Posterior cingulate gyrus (tissue), 11 donors: ENCODE measurements at places on chromosomes 2 and 18.

DNA sequence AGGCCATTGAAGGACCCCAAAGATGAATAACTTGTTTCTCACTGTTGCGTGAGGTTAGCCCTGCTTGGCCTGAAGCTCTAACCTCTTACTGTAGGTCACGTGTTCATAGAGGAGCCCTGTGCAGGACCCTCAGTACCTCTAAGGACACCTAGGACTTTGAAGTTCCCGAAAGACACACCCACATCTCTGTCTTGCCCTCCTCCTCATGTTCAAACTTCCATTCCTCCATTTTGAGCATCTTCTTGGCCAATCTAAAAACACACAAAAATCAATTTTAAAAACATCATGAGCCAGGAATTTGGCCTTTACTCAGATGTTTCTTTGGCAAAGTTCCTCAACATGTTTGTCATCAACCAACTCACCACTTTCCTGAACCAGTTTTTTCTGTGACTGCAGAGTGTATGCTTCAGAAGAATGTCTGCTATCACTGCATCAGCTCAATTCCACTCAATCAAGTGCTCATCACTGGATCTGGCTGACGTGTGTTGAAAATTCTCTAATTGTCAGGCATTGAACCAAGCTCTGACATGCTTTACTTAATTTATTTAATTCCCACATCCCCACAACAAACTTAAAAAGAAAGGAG lies 101.6 kb downstream of the AP1S3 start:
- DNase-seq = no peak

- DNase-seq = peak; percentile 87
These were observed 681 bp upstream of the ROCK2 start for GRCh38 chr2:11344956-11345677.

DNA sequence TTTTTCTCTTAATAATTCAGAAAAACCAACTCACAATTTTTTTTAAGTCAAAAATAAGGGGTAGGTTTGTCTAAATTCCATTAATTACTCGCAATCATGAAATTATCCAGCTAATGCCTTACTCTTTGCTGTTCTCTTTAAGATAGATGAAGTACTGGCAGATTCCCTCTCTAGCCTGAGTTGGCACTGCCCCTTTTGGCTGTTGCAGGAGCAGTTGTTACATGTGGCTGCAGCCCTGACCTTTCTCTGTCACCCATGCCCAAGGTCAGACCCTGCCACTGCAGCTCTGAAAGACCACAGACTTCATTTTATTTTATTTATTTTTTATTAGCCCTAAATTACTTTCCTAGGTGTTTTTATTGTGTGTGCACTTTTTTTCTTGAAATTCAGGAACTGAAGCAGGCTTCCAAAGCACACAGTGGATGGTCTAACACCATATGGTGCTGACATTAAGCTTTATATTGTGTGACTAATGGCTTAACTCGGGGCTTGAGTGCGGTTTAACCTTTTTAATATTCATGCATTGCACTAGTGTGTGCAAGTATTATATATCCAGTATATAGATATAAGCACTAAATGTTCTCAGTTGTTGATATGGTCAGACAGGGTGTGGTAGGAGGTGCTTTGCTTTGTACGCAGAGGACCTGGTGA lies 313.0 kb downstream of the CDH2 start:
- DNase-seq = no peak

GRCh38 chr2:128734521-128735295 lies 416.0 kb upstream of the HS6ST1 start:
- no peak for DNase-seq
